ENCODE measurements at places on chromosomes 3 and 15.

- no peak for DNase-seq
Measured at GRCh38 chr3:127412578-127413317, 124.9 kb upstream of the PRR20G start.

DNA sequence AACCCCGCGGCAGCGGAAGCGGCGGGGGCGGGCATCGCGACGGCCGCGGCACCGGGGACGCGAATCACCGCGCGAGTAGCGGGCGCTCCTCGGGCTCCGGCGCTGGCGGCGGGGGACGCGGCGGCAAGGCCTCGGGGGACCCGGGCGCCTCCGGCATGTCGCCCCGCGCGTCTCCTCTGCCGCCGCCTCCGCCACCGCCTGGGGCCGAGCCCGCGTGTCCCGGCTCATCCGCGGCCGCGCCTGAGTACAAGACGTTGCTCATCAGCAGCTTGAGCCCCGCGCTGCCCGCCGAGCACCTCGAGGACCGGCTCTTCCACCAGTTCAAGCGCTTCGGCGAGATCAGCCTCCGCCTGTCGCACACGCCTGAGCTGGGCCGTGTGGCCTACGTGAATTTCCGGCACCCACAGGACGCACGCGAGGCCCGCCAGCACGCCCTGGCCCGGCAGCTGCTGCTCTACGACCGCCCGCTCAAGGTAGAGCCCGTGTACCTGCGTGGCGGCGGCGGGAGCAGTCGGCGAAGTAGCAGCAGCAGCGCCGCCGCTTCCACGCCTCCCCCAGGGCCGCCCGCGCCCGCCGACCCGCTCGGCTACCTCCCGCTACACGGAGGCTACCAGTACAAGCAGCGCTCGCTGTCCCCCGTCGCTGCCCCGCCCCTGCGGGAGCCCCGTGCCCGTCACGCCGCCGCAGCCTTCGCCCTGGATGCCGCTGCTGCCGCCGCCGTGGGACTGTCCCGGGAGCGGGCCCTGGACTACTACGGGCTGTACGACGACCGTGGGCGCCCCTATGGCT is 675 bp downstream of the RBM15B start:
- no peak for DNase-seq

GRCh38 chr3:34202975-34203374 is 404.5 kb downstream of the PDCD6IP start:
- no peak for DNase-seq

DNA sequence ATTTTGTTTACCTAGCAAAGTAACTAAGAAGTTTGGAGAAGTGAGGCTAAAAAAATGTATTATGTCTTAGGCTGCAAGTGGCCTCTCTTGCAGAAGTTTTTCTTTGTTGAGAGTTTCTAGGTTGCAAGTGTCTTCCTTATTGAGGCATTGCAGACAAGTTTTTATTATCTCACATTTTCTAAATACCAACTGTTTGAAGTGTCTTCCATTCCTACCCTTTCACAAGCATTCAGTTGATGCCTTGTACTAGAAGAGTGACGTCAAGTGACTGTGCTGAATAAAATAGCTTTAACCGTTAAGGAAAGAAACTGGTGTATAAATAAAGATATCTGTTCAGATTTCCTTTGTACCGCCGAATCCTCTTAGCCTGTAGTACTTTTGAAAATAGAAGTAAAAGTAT is 123.3 kb downstream of the ALCAM start:
- DNase-seq = no peak

DNA sequence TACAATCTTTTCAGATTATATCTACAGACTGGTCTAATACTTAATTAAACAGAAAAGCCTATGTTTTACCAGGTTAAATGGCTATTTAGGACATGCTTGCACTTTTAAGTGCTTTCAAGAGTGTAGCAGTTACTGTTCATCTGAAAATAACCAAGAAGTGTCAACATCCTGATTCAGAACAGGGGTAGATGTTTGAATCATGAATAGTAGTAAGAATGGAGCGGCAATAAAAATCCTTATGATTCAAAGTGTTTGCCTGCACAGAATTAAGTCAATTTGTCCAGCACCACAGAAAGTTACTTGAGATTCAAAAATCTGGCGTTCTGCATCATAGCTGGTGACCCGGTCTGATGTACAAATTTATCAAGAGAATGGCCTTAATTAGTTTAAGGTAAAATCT is 48.3 kb downstream of the GREM1 start:
- DNase-seq = no peak

DNA sequence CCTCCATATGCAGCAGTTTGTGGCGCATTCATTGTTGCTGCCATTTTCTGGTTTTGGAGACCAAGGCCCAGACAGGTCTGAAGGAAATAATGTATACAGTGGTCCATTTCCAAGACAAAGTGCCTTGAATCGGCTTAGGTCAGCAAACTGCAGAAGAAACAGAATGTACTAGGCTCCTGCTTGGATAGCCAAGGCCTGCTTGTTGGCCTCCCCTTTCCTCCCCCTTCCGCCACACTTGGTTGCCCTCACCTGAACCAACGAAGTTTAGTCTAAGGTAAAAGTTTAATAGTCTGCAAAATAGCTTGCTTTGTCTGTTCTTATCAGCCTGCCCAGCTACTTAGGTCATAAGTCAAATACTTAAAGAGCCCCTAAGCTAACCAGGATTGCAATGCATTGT is 12.0 kb upstream of the RTP3 start:
- no peak for DNase-seq

DNA sequence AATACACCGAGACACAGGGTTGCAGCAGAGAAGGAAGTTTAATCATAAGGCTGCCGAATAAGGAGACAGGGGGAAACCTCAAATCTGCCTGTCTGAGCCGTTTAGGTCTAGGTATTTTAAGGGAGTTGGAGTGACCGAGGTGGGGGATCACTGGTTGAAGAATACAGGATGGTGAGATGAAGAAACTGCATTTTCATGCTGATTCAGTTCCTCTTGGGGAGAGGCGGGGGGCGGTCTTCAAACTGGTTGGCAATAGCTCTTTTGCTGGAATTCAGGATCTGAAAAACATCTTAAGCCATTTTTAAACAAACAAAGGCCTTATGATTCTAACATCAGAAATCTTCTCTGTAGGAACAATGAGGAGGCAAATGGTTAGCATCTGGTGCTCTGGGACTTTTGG is 699.5 kb upstream of the CFAP20DC start:
- no peak for DNase-seq

- DNase-seq = no peak
Measured at GRCh38 chr3:142216321-142216720, 9.1 kb downstream of the GK5 start.

DNA sequence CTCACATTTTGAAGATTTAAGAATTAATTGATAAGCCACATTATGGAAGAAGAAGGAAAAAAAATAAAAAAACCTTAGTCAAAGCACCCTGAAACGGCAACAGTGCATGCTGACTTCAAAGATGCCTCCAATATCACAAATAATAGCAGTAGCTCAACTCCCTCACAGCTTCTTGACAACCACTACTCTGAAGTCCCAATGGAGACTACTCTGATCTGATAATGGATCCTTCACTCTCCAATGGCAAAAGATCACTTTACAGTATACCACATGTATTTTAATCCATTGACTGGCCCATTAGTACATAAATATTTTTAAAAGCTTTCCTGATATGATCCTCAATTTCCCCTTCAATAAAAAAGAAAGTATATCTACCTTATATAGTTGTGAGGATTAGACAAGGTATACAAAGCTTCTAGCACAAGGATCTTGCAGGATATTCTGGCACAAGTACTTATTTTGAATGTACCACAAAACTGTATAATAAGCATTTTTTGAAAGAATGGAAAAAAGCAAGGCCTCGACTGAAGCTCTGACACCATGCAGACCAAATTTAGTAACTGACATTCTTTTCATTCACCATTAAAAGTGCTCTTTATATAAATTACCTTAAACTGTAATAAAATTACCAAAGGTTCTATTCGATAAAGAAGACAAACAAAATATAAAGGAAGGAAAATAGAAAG is 91.9 kb downstream of the PEAK1 start:
- no peak for DNase-seq

- DNase-seq = no peak
Measured at GRCh38 chr15:66931768-66932633, 133.4 kb upstream of the SMAD3 start.

DNA sequence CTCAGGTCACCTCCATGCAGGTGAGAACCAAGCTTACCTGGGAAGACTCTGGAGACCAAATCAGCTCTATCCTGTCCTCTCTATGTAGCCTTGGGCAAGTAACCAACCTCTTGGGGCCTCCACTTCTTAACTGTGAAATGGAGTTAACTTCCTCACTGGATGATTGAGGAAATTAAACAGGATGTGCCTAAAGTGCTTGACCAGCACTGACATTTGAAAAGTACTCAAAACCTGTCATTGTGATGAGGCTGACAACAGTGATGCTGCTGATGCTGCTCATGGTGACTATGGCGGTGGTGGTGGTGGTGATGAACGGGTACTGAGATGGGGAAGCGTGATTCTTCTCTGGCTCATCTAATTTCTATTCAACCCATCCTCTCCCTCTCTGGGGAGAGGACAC is 22.3 kb downstream of the VIPR1 start:
- DNase-seq = no peak

GRCh38 chr15:36832774-36833463 is 253.5 kb downstream of the CDIN1 start:
- no peak for DNase-seq

DNA sequence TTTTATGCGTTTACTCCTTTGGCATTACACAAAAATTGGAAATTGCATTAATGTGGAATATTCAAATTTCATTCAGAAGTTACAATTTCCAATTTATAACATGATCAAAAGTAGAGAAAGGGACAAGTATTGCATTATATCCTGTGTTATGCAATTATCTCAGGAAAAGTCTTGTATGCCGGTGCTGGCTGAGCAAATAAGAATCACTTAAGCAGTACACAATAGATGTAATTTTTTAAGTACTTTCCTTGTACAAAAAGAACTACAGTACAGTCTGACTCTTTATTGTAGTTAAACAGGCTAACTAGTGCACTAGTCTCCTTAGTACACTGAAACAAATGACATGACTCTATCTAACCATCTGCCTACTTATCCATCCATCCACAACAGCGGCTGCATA is 493.2 kb upstream of the KCNMB2 start:
- no peak for DNase-seq

- DNase-seq = no peak
Measured at GRCh38 chr3:5188419-5189221, 1.1 kb downstream of the EDEM1 start.

DNA sequence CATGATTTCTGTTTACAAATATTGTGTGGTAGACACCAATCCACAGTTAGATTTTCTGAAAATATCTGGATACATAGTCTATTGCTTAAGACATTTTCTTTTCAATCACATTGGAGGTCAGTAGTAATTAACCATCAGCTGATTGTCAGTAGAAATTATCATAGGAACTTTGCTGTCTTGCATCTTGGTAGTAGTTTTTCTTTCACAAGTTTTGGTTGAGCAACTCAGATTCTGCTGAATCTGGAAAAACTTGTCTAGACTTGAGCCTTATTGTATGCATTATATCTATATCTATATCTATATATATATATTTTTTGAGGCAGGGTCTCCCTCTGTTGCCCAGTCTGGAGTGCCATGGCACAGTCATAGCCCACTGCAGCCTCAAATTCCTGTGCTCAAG is 4.0 kb downstream of the RAB11A start:
- no peak for DNase-seq

DNA sequence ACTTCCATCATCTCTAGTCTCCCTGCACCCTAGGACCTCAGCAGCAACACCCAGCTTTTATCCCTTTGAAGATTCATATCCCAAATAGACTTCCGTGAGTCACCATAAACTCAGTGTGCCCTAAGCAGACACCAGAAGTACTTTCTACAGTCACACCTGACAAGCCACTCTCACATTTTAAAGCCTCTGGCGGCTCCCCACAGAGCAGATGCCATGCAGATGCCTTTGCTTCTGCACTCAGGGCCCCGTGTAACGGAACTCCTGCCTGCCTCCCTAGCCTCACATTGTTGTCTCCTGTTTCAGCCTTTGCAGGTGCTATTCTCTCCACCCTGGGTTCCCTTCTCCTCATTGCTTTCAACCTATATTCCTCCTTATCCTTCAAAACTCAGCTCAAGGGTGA is 155.5 kb upstream of the SLC24A5 start:
- no peak for DNase-seq

DNA sequence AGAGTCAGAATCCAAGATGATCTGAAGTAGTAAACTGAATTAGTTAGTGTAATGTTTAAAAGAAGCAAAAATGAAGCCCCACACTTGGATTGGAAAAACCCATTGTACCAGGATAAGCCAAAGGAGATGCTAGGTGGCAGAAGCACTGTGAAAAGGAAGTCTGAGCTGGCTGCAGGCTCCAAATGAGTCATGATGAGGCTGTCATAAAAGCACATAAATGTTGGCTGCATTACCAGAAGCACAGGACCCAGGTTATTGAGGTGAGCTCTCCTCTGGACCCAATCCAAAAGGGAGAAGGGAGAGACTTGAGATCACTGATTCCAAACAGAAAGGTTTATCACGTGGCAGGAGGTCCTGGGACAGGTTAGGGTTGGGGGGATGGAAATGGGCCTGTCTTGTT is 3.2 kb upstream of the ACAN start:
- DNase-seq = no peak

DNA sequence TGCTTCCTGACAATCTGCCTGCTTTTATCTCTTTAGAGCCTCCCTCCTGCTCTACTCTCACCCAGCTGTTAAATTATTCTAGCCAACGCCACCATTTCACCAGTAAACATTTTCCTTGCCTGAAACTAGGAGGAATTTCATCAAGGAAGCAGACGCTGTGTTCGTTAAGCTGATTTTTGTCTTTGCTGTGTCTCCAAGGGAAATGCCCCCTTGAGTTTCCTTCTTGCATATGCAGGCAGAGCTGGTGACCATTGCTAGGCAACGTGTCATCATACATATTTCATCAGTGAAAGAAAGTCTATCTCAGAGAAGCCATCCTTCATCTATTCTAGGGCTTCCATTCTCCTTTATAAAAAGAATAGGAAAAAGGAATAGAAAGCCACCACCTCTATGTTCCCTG is 87.0 kb upstream of the ST8SIA2 start:
- DNase-seq = no peak

Data from nucleus accumbens (tissue), 56 donors.